ENCODE measurements at places on chromosomes 1 and 21.

DNA sequence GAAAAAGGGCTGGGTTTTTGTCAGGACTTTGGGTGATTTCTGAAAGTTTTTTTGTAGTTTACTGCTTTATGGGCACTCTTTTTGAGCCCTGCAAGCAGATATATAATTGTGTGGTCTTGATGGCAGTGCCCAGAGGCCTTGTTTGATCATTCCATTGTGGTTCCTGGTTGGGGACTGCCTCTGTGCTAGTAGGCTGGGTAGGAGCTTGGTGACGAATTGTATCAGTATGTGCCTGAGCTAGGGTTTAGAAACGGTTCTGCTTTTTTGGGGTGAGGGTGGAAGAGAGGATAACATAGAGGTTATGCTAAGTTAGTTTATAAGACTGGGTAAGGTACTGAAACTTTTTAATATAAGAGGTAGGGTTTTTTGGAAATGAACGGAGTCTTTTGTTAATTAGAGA lies 139.7 kb upstream of the ETV3 start:
- no peak for DNase-seq

DNA sequence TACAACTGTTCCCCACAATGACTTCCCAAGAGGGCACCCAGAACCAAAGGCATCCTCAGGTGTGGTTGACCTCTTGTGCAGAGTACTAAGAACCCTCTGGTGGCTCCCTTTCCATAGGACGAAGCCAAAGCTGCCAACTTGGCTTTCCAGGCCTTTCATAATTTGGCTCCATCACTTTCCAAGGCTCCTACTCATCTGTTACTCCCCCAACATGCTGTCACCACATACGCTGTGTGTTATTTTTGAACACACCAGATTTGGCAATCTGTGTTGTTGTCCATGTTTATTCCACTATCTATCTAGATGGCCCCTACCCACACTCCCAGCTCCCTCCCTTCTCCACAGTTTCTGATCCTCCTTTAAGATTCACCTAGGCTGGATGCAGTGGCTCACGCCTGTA lies 10.2 kb upstream of the NKAIN1 start:
- no peak for DNase-seq

GRCh38 chr1:166193057-166193698 lies 26.4 kb upstream of the FAM78B start:
- no peak for DNase-seq

DNA sequence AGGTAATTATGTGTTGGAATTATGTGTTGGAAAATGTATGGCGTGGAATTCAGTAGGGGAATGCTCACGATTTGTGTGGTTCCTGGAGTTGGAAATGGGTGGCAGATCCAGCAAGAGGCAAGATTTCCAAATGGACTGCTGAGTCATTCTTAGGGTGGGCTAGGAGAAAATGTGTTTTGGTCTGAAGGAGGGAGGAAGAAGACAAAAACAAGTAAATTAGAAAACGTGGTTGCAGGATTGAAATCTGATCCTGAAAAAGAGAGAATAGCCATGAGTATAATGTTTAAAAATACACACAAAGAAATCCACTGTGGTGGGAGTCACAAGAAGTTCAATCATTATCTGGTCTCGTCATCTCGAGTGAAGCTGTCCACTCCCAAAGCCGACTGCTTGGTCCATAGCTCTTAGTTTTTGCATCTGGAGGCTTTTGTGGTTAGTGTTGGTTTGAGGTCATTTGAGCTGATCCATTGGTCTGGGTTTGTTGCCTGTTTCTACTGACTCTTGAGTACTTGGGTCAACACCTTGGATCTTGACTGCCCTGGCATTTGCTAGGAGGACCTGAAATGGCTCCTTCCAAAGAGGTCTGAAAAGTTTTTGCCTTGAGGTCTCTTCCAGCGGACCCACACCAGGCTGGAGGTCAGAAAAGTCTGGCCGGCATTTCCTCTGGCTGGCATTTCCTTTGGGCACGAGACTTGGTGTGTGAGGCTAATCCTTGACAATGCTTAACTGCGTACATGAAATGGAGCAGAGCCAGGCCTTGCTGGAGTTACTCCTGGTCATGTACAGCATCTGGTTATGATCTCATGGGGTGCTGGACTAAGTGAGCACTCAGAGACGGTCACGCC lies 9.2 kb downstream of the MX2 start:
- DNase-seq = no peak

GRCh38 chr1:111032295-111032897 lies 68.7 kb upstream of the LRIF1 start:
- peak; percentile 16 for DNase-seq

- no peak for DNase-seq
Observed at GRCh38 chr1:160808289-160808688, 12.3 kb downstream of the LY9 start.

- DNase-seq = no peak
Observed at GRCh38 chr1:245234217-245235081, 79.7 kb downstream of the KIF26B start.

DNA sequence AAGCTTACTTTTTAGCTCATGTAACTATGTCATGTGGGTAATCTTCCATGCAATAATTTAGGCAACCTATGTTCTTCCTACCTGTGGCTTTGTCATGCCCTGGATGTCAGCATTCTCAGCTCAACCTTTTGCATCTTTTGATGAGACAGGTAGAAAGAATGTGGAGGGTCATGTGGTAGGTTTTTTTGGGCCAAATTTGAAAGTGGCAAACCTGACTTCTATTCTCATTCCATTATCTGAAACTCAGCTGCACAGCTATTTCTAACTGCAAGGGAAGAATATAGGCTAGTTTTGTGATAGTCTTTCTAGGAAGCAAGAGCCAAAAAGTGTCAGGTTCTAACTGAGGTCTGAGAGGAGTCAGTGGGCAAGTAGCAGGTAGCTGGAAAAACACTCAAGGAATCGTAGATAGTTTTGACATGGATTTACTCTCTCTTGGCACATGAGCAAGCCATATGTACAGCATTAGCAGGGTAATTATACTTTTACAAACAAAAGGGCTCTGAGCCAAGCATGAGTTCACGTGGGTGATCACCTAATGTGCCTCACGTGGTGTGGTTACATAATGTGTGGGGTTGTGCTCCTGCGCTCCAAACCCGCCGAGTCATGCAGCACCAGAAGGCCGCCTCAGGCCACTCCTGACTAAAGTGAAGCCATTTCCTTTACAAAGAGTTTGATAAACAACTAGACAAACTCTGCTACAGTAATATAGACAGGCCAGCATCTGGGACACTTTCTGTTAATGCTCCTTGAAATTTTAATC lies 1013.8 kb downstream of the PLA2G4A start:
- DNase-seq = no peak
